Stimulated activated CD8-positive, alpha-beta memory T cell treated with anti-CD3 and anti-CD28 coated beads, Interleukin-15, amount 100 ng/mL, for 48 hours (primary cell): ENCODE measurements at places on chromosomes 11 and 22.

DNA sequence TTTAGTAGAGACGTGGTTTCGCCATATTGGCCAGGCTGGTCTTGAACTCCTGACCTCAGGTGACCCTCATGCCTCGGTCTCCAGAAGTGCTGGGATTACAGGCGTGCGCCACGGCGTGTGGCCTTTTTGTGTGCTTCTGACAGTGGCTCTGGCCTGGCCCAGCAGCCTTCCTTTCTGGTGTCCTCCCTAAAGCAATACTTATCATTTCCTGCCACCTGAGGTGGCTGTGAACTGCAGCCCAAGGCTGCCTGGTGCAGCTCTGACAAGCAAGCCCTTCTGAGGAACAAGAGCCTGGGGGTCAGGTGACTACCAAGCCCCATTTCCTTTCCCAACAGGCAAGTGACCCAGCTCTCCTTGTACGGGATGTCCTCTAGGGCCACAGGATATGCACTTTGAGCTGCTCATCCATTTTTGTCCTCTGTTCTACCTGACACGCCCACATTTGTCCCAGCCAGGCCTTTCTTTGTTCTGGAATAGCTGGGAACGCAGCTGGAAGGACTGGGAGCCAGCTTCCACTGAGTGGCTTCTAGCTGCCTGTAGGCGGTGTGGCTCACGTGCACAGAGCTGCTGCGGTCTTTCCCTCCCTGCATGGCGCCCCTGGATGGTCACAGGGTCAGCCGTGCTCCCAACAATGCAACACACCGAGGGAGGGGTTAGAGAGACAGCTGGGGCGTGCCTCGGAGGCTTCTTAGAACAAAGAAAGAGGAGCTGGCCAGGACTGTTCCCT is 12.3 kb upstream of the BID start:
- no peak for DNase-seq

- no peak for DNase-seq
Measured at GRCh38 chr11:92035488-92035887, 189.1 kb upstream of the FAT3 start.

- no peak for DNase-seq
Measured at GRCh38 chr11:112632866-112633505, 328.2 kb upstream of the NCAM1 start.

DNA sequence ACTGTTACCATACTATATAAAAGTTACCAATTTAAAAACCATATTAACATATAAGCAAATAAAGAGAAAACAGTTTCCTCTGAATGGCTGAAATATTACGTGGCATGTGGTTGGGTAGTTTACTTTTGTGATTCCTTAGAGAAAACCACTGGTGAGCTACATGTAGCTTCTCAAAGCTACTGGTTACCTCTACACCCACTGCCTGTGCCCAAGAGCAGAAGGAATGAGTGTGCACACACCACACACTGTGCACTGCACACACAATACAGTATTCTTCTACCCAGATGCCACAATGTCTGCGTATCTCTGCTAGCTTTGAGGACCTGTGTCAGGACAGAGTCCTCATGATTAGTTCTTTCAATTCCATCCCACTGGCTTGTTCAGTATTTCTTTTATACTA is 25.5 kb upstream of the YPEL1 start:
- peak; percentile 38 for DNase-seq

DNA sequence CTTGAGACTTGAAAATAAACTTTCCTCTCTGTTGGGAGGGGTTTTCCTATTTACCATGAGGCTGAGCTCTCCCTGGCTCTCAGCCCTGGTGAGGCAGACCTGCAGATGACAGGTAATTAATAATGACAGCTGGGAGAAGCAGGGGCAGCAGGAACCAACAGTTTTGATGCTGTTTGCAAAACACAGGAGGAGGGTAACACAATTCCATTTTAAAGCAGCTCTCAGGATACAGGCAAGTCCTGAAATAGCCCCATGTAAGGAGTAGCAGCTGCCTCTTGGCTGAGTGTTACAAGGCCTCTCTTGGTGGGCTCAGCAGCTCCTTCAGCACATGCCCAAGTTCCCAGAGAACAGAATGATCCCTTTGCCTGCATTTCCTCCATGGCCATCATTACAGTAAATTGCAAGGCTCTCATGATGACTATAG is 13.3 kb downstream of the PARVA start:
- no peak for DNase-seq

DNA sequence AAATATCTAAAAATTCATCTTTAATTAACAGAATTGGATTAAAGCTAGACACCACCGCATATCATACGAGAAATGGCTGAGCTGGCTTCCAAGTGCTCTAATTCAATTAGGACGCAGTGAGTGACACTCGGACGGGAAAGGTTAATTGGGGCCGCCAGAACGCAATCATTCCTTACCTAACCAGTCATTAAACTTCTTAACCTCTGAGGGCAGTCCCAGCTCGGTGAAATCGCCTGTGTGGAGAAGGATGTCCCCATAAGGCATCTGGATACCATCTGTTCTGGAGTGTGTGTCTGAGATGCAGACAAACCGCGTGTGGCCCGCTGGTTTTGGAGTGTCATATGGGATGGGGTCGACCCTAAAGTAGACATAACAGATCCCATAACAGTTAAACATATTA is 50.3 kb downstream of the MPPED2 start:
- no peak for DNase-seq

- DNase-seq = no peak
Measured at GRCh38 chr22:35044607-35045390, 21.2 kb upstream of the ISX start.

GRCh38 chr11:121672630-121673487 is 220.1 kb upstream of the SORL1-AS1 start:
- DNase-seq = no peak

DNA sequence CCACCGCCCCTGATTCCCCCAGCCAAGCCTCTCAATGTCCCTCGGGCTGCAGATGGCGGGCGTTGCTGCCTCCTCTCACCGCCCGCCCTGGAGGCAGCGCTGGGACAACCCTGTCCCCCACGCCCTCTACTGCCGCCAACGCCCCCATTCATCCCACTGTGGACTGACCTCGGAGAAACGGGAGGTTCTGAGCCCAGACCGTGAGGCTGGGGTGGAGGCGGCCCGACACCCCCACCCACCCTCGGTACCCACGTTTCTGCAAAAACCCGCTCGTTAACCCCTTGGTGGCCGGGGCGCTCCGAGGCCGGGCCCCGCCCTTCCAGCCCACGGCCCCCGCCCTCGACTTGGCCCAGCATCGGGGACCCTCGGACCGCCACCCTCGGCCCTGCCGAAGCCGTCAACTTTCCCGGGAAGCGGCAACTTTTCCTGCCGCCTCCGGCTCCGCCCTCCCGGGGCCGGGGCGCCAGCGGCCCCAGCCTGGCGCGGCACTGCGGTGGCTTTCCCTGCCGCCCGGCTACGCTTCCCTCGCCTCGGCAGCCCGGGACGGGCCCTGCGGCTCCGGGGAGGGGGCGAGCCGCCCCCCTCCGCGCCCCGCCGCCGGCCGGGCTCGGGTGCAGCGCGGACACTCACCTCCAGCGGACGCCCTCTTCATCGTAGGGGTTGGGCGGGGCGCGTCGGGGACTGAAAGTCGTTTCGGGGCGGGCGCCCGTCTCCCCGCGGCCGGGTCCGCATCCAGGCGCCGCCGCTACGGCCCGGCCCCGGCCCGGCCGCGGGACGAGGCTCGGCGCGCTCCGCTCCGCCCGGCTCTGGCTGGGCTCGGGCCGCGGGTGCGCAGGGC is 458 bp downstream of the RTN4R start:
- no peak for DNase-seq

DNA sequence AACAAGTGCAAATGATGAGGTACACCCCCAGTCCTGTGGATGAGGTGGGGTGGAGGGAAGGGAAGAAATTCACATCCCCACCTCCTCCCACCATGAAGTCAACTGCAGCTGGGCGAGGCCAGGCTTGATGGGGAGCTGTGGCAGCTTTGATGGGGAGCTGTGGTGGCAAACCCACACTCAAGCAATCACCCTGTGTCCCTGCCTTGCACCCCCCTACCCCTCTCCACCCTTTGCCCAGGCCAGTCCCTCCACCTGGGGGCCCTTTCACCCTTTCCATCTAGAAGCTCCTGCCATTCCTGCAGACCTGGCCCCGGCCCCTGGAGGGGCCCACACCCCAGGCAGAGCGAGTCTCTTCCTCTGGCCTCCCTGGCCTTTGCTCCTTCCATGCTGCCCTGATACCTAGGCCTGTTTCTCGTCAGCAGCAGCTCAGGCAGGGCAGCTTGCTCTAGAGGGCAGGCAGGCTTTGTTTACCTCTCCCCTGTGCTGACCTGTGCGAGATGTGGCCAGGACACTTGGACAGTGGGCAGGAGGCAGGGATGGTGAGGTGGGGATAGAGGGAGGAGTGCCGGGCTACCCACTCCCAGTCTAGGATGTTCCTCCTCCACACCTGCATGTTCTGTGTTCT is 4.5 kb upstream of the FGF3 start:
- no peak for DNase-seq

GRCh38 chr11:124176925-124177715 is 6.0 kb upstream of the OR10D3 start:
- no peak for DNase-seq

DNA sequence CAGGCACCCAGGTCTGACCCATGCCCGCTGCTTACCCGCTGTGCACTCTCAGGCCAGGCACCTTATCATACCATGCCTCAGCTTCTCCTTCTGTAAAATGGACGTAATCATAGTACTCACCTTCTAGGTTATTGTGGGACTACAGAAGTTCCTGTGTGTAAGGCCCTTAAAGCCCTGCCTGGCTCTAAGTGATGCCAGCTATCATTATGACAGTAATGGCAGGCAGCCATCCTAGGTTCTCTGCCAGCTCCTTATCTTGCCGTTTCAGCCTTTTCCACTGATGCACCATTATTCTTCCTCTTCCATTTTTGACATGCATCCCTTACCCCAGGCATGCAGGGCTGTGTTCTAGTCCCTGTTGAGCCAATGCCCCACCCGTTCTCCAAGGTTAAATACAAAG is 57.9 kb downstream of the DBX1 start:
- no peak for DNase-seq

DNA sequence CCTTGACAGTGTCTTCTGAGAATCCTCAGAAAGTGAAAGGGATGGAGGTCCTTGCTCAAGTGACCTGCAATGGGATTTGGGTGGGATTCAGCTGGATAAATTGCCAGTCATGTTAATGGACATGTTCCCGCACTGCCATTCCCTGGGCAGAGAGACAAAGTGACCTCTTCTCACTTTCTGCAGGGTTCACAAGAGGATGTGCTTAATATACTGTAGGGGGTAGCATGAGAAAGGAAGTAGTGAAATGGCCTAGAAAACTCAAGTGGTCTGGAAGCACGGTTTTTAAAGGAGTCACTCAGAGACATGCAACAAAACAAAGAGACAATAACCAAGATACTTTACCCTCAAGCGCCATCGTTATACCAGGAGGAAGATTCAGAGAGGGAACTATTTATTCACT is 70.2 kb downstream of the NELL1 start:
- DNase-seq = no peak
